ENCODE measurements at places on chromosomes 5 and 9.

DNA sequence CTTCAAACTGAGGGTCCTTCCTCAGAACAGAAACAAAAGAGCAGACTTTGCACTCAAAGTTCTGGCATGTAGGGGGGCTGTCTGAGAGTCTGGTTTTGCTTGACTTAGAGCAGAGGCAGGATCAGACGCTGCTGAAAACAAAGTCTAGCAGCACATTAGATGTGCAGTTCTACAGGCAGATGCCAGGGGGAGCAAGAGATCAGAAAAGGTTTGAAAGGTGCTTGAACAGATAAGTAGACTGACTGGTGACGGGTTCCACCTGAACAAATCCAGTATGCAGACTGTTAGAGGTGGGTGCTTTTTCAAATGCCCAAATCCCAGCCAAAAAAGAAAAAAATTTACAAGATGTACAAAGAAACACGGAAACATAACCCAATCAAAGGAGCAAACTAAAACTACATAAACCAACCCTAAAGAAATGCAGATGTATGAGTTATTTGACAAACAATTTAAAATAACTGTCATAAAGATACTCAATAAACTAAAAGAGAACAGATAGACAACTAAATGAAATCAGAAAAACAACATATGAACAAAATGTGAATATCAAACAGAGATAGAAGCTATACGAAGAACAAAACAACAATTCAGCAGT is 194.7 kb upstream of the FREM1 start:
- peak; percentile 39 for DNase-seq

GRCh38 chr5:24381861-24382489 is 262.8 kb downstream of the CDH10 start:
- no peak for DNase-seq

GRCh38 chr5:98872674-98873073 is 56.1 kb downstream of the CHD1 start:
- DNase-seq = peak; percentile 23

DNA sequence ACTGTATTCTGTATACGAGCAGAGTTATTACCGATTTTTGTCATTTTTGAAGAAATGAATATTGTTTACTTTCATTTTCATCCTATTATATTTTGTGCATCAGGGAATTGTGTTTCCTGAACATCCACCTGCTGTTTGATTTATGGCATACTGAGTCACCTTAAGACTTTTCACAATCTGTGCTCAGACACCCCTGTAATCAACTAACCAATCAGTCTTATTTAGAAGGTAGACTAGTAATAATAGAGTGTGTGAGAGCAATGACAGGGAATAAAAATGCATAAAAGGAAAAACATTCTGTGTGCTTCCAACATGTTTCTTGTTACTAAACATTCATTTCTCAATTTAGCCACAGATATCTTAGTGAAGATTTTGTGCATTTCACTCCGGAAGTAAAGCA is 1413.6 kb upstream of the ACO1 start:
- DNase-seq = no peak

DNA sequence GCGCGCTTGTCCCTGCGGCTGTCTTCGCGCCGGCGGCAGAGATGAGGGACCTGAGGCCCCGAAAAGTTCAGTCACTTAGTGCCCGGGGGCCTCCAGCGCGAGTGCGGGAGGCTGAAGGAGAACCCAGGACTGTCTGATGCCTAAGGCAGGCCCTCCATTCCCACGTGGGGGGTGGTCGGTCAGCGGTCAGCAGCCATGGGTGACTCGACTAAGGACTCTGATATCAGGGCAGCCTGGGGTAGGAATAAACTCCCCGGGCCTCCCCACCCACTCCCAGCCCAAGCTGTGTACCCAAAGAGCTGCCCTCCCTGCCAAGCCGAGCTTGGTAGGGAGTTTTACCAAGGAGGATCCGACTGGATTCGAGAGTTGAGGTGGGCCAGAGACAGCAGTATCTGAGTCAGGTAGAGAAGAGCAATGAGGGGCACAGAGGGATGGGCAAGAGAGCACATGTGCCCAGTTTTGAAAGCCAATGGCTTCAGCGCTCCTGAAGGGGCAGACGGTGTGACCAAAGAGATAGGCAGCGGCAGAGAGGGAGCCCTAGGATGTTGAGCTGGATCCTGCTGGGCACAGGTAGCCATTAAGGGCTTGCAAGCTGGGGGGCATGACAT is 787 bp downstream of the FGFR4 start:
- DNase-seq = no peak

DNA sequence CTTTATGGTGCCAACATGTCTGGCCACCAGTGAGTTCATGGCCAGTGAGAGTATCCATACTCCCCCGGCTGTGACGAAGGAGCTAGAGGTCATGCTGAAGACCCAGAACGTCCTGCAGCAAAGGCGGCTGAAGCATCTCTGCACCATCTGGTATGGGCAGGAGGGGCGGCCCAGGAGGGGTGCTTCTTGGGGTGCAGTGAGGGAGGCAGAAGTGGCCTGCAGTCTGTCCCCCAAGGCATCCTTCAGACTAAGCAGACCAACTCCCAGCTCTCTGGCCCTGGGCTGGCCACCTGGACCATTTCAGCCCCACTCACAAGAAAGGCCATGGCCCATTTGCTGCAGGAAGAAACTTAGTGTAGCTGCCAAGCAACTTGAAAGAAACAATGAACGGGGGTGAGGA is 11.0 kb downstream of the CCDC180 start:
- DNase-seq = no peak

All from EH (cell line).